ENCODE measurements at places on chromosomes 13 and 19.

GRCh38 chr13:84405286-84405685, 523.0 kb upstream of the SLITRK1 start:
- DNase-seq: no peak

DNA sequence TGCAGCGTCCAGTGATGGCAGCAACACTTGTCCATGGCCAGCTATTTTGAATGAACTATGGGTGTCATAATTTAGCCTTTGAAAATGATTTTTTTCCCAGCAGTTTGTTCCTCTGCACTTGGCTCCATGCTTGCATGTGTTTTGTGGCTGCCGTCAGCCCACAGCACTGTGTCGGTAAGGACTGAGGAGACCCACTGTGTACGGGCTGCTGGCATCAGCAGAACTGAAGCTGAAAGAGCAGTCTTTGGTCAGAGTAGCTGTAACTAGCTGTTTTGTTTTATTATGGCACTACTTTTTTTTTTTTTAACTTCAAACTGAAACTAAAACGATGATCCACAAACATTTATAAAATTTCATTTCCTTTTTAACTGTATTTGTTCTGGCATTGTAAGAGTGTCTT, 50.3 kb upstream of the TEX29 start:
- DNase-seq: no peak

DNA sequence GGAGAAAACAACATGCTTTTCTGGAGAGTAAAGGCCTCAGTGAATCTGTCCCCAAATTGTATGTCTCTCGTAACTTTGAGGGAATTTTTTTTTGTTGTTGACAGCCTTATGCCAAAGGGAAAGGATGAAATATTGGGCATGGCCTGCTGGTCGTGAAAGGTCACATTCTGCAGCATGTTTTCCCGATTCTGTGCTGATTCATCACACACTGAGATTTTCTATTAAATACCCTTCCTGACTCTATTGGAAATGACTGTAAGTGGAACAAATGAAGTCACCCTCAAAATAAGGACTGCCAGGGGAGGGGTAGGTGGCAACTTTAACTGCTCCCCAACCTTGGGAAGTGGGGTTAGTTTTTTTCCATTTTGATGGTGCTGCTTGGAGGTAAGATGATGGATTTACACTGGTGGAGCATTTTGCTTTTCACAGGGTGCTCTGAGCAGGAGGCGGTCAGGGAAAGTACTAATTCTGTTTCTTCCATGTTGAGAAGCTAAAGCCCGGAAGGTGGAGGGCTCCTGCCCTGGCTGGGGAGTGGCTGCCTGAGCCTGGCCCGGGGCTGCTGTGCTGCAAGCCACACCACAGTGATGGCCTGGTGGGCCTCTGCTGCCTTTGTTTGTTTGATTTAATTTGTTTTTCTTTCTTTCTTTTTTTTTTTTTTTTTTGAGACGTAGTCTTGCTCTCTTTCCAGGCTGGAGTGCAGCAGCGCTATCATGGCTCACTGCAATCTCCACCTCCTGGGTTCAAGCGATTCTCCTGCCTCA, 116.8 kb upstream of the SPATA13 start:
- DNase-seq: no peak

GRCh38 chr13:45370922-45371406, 30.0 kb upstream of the TPT1 start:
- peak; percentile 76 for DNase-seq

DNA sequence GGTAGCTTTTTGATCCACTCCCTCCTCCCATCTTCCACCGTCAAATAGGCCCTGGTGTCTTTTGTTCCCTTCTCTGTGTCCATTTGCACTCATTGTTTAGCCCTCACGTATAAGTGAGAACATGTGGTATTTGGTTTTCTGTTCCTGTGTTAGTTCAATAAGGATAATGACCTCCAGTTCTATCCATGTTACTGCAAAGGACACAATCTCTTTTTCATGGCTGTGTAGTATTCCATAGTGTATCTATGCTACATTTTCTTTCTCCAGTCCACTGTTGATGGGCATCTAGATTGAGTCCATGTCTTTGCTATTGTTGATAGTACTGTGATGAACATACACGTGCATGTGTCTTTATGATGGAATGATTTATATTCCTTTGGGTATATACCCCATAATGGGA, 136.0 kb upstream of the USP29 start:
- no peak for DNase-seq

DNA sequence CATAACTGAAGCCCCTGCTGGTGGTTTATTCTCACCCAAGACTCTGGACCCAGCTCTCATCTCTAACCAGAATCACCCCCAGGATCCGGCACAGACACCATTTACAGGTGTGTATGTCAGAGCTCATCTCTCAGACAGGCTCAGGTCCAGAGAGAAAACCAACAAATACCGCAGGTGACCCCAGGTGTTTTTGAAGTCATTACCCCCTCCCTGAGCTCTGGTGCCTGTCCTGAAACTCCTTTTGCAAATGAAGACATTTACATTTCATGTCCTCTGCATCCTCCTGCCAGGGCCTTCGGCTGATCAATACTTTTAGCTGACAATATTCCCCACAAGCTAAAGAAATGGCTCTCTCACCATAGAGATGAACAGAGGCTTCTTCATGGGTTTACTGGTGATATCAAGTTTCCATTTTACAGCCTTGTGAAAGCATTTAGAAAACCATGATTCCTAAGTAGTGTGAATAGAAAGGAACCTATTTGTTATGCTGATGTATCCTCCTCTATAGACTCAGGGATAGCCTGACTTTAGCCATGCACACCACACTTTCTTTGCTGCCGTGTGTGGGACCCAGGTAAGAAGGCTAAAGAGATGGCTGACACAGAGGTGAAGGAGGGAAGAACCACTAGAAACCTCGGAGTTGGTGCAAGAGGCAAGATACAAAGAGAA, 131.3 kb downstream of the KCTD15 start:
- DNase-seq: no peak

DNA sequence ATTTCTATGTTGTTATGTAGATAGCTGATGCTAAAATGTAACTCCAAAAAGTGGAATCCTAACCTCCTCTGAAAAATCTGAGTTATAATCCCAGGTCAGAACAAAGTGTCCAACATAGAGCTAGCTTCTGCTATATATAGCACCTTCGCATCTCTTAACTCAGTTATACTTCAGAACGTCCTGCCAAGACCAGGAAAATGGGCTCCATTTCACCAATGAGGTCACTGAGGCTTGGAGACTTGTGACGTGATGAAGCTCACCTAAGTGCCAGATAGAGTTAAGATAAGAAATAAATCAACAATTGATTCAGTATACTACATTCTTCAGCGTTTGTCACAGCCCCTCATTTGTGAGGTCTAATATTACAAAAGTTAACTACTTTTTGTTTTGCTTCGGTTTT, 88.8 kb downstream of the KCTD12 start:
- DNase-seq: no peak
